ENCODE measurements at places on chromosomes 1 and 21.

DNA sequence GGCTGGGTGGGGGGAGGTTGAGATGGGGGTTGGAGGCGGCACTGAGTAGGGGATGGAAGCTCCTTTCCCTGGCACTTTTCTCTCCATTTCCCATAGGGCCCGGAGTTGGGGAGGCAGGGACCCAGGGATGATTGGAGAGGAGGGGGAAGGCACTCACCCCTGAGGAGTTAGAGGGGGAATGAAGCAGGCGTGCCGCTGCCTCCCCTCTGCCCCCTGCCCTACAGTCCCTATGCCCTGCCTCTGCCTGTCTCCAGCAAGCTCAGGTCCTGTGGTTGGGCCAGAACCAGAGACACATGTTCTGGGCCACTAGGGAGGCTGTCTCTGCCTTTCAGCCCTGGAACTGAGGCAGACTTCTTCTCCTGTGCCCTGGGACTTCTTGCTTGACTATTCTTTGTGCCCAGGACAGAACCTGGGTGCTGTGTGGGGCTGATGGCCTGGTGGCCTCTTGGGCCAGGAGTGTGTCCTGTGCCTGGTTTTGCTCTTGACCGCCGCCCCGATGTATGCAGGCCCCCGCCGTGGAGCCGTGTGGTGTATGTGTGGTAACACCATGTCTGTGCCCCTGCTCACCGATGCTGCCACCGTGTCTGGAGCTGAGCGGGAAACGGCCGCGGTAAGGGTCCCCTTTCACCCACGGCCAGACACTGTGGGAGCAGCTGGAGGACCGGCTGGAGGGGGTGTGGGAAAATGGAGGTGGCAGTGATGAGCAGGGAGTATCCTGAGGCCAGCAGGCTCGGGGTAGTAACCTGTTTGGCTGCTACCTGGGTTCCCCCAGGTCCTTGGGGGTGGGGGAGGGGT is 1.4 kb downstream of the LYPLA2 start:
- DNase-seq = no peak

- no peak for DNase-seq
Measured at GRCh38 chr21:31755027-31755426, 23.1 kb upstream of the SCAF4 start.

DNA sequence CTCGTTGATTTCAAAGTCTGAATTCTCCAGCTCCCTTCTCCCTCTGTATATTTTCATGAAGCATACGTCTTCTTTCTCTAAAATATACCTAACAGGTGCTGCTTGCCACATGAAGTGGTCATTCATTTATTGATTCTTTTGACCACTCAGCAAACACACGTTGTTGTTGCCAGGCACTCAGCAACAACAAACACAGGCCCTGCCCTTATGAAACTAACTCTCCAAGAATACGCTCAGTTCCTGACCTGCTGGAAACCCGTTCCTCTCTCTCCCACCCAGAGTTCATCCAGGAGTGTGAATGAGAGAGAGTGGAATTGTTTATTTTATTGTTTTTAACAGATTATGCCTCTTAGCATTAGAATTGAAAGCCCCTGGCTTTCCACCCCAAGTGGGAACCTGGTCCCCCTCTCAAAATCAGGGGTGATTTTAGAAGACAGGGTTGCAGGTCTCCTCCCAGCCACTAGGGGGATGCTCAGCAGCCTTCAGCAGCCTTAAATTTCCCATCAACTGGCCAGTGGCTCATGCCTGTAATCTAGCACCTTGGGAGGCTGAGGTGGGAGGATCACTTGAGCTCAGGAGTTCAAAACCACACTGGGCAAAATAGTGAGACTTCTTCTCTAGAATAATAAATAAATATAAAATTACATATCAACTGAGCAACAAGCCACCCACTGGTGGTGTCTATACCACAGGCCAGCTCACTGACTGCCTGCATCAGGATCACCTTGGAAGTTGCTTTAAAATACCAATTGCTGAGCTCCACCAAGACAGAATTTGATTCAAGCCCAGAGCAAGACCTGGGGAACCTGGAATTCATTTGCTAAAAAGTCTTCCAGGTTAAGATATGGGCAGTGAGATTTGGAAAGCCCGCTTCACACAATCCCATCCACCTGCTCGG is 181.0 kb upstream of the KLHDC7A start:
- no peak for DNase-seq

DNA sequence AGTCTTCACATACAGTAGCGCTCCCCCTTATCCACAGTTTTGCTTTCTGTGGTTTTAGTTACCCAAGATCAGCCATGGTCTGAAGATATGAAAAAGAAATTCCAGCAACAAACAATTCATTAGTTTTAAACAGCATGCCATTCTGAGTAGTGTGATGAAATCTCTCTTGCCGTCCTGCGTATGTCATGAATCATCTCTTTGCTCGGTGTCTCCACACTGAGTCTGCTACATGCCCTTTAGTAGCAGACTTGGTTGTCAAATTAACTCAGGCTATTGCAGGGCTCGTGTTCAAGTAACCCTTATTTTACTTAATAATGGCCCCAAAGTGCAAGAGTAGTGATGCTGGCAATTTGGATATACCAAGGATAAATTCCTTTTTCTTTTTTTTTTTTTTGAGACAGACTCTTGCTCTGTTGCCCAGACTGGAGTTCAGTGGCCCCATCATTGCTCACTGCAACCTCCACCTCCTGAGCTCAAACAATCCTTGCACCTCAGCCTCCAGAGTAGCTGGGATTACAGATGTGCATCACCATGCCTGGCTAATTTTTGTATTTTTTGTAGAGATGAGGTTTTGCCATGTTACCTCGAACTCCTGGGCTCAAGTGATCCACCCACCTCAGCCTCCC is 22.6 kb downstream of the PHACTR4 start:
- DNase-seq = peak; percentile 75

- DNase-seq = no peak
Measured at GRCh38 chr1:193427524-193427923, 241.1 kb upstream of the B3GALT2 start.

- no peak for DNase-seq
Measured at GRCh38 chr1:96971849-96972602, 250.4 kb downstream of the PTBP2 start.

- DNase-seq = peak; percentile 80
Measured at GRCh38 chr1:85274969-85275453, 1.4 kb downstream of the BCL10 start.

DNA sequence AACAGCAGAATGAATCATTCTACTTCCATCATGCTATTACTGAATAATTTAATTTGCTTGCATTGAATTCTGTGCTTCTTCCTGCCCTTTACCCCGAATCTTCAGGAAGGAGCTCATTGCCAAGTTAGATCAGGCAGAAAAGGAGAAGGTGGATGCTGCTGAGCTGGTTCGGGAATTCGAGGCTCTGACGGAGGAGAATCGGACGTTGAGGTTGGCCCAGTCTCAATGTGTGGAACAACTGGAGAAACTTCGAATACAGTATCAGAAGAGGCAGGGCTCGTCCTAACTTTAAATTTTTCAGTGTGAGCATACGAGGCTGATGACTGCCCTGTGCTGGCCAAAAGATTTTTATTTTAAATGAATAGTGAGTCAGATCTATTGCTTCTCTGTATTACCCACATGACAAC is 44.2 kb downstream of the MAP3K7CL start:
- DNase-seq = no peak

- no peak for DNase-seq
Measured at GRCh38 chr1:27345272-27345671, 3.5 kb downstream of the SYTL1 start.

DNA sequence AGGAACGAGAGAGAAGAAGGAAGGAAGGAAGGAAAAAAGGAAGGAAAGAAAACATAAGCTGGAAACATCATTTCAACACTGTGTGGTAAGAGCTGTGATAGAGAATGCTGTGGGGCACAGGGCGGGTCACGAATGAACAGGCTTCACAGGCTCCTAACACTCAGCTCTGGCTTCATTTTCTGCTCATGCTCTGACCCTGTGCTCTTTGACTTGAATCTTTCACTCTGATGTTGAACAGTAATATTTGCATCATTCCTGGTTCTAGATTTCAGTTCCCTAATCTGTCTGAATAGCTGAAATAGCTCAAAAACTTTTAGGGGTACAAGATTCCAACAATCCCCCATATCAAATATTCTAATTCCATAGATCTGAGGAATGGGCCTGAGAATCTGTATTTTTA is 207.3 kb downstream of the LHX8 start:
- no peak for DNase-seq

GRCh38 chr1:111515291-111516004 is 12.0 kb upstream of the ADORA3 start:
- no peak for DNase-seq

DNA sequence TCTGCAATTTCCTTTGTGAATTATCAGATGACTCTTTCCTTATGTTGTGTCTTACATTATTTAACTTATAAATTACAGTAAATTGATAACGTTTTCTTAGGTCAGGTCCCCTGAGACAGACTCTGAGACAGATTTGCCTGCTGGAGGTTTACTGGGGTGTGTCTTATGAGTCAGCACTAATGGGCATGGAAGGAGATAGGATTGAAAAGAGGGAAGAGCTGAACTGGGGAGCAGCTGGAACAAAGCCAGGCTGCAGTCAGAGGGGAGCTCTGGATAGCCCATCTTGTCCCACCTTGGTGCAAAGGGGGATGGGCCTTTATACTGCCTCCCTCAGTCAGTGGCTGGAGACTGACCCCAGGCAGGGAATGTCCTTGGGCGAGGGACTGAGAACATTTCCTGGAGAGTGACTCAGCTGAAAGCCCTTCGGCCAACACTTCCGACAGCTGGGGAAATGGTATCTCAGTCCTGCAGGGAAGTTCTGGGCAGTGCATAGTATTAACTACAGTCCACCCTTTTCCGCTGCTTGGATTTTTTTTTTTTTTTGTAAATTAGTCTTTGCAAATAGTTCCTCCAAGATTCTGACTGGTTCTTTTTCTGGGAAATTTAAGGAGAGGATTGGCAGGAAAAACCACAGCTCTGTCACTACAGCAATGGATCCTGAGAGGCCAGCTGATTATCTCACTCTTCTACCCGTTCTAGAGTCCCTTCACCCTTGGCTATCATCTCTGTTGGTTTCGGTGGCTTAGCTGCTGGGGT is 39.1 kb upstream of the CDC42BPA start:
- DNase-seq = peak; percentile 93

DNA sequence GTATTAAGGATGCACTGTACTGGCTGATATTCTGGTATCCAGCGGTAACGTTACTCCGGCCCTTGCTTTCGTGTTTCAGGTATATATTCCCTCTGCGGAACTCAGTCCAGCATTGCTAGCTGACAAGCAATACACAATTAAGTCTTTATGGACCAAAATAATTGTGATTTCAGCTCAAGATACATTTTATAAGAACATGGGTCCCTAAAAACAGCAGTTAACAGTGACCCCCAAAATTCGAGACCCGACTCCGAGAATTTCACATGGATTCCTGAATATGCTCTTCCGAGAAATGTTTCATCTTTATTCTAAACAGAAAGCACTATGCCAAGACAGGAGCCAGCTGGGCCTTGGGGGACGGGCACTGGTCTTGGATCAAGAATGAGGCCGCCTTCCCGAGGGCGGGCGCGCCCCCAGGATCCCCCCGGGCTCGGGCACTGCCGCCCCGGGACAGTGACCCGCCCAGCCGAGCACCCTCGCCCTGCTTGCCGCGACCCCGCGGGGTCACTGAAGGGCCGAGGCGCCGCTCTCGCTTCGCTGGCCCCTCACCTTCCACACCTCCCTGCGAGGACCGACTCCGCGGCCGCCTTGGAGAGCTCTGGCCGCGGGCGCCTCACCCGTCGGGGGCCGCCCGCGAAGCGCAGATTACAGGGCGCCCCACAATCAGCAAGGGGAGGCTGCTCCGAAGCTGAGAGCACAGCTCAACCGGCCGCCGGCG is 610 bp downstream of the SCYL3 start:
- DNase-seq = peak; percentile 28

- DNase-seq = peak; percentile 49
Measured at GRCh38 chr21:45138199-45139002, 64.0 kb downstream of the ADARB1 start.

GRCh38 chr1:36339615-36340014 is 16.2 kb upstream of the EVA1B start:
- no peak for DNase-seq

- DNase-seq = no peak
Measured at GRCh38 chr1:74038042-74038441, 159.9 kb downstream of the LRRIQ3 start.

DNA sequence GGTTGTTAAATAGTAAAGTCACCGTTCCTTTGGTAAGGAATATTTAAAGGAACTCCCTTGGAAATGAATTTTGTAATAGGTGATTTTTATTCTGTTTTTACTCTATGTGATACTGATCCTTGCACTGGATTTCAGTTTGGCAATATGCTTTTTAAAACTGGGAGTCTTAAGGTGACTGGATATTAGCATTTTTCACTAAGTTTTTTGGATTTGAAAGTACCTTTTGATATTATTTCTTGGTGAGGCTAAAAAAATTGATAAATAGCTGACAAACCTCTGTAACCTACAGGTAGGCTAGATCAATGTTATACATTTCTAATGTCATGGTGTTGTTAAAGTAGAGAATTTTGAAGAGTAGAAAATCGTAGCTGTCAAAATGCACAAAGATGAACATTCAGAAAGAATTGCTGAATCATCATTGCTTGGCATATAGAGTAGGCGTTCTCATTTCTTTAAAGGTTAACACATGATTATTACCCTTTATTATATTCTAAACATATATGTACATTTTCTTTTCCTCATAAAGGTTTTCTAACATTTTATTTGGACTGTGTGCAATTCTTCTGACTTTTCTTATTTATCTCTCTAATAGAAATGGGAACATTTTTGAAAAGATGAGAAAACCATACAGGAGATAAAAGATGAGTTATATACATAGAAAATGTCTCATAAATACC is 1.5 kb upstream of the DNAJB4 start:
- DNase-seq = no peak

DNA sequence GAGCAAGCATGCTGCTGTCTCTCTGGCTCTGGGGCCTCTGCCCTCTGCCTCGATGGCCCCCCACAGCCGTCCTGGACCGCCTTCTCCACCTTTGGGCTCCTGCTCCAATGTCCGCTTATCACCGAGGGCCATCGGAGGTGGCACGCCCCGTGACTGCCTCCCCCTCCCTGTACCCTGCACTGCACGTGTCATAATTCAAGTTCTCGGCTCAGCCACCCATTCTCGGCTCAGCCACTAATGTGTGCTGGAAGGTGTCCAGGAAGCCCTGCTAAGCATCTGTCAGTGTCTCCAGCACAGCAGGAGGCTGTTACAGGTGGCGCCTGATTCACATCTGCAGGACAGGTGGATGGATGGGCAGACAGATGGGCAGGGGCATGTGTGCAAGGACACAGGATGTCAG is 45.5 kb downstream of the TP73 start:
- no peak for DNase-seq

Data from HT1080 (cell line).